Cardiac ventricle fibroblast (primary cell): ENCODE measurements at places on chromosomes 2 and 18. TPM values are rescaled to one million over a fixed set of nuclear protein-coding genes. Genes with fewer than 3 reads are reported as not detected.

Gene FAM110C
- not detected in 2 replicates for total RNA-seq

Gene REL
- 2.3 and 4.4 TPM in 2 replicates for total RNA-seq

Gene DES
- 3.2 and 7.0 TPM in 2 replicates for total RNA-seq

Gene SERPINB5
- not detected in 2 replicates for total RNA-seq

Gene BOLL
- not detected in 2 replicates for total RNA-seq

Gene LCLAT1
- 6.4 and 15.2 TPM in 2 replicates for total RNA-seq

Gene SCN1A
- total RNA-seq, result not detected in 2 replicates

Gene TSPYL6
- not detected in 2 replicates for total RNA-seq
